Stimulated activated CD4-positive, alpha-beta T cell treated with anti-CD3 and anti-CD28 coated beads, Interleukin-1b, Interleukin-23, amount 100 ng/mL, for 1 hour (primary cell): ENCODE measurements at places on chromosomes 4 and X.

DNA sequence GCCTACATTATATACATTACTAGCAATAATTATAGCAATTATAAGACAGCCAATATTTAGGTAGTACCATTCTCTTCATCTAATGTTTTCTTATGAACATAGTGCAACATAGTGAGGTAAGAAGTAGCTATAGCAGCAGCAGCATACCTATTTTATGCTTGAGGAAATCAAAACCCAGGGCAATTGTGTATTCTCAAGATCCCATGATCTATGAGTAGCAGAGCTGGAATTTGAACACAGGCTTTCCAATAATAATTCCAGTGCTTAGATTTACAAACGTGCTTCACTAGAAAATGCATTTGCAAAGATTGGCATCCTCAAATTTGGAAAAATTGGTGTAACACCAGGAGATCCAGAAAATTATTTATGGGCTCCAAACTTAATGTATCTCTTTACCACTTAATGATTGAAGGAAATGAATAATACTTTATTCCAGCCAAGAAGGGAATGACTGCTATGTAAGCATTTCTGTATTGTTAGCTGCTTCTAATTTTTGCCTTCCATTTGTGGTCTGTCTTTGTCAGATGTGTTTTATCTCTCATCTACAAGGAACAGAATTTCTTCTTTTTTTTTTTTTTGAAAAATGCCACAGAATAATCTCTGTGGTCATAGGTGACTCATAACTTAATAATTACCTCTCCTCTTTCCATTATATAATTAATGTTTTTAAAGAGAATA is 451.1 kb downstream of the ARAP2 start:
- no peak for DNase-seq

DNA sequence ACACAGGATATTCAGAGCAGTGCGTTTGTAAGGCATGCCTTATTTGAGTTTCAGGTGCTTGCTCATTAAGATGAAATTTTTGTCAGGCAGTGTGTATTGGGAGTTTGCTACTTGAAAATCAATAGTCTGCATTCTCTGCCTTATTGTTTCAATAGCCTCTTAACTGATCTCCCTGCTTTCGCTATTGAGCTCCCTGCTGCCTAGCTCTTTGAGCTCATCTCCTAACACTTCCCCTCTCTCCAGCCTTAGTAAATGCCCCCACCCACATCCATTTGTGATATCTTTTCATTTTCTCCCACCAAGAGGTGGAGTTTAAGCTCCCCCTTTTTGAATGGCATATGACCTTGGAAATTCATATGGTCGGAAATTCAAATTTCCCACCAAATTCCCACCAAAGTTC is 256.6 kb downstream of the IL1RAPL1 start:
- DNase-seq = no peak

- DNase-seq = no peak
Observed at GRCh38 chrX:6052111-6052745, 176.4 kb downstream of the NLGN4X start.

DNA sequence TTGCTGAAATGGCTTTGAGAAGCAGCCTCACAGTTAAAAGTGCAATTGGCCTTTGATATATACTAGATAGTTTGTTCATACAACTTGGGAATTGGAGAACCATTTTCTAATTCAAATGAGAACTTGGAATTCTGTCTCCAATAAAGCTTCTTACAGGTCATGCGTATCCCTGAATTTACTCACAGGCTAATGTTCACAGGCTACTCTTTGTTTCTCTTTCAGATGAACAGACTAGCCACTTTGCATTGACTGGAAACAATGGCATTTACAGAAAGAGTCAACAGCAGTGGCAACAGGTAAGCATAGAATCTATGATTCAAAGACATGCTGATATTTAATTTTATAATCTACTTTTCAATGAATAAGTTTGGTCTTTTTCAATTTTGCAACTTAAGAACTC is 13.5 kb downstream of the AFF1 start:
- no peak for DNase-seq

DNA sequence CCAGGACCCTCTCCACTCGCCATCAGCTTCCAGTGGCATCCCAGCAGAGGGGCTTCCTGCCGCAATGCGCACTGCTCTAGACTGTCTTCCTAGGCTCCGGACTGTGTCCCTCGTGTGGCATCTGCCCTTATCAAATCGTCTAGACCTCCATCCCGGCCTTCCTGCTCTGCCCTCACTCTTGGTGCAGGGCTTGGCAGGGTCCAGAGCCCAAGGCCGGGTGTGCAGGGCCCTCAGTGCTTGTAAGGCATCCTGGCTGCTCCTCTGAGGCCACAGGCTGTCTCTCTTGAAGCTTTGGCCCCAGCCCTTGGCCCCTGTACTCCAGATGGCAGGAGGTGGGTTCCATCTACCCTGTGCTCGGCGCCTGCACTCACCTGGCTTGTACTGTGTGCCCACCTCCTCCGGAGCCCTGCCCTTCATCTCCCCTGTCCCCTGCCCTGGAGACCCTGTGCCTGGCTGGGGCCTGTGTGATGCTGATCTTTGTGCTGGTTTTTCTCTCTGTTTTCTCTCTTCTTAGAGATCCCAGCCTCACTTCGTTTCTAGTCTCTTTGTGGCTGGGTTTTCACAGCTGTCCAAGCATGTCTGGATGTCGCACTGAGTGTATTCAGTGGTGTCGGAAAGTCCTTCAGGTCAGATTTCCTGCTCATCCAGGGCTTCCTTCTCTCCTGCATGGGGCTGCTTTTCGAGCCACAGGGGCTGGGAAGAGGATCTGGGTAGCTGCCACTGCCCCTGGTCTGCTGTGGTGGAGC is 3.7 kb upstream of the TREX2 start:
- DNase-seq = no peak

GRCh38 chr4:145815626-145816025 is 123.0 kb downstream of the ZNF827 start:
- no peak for DNase-seq

DNA sequence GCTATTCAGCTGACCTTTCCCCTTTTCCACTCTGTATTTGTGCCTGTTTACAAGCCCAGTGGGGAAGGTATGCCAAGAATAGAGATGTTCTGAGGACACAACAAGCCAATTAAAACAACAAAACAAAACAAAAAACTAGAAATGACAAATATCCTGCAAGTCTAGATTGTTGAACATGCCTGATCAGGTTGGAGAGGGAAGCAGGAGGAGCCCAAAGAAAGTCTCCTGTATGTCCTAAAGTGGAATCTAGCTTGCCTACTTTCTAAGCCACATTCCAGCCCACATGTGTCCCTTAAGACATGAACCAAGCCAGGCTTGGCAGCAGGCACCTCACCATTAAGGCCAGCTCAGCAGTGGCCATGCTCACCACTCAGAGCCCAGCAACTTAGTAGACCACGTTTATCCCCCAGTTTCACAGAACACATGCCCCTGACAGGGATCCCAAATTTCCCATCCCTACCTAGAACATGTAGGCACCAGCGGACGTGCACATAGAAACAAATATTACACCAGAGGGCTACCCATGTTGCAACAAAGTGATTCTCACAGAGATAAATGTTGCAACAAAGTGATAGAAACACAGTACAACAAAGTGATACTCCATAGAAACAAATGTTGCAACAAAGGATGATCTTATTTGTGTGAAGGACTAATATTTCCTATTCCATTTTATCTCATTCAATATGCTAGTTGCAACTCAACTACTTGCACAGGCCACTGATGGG is 48.3 kb downstream of the CD99L2 start:
- no peak for DNase-seq

GRCh38 chr4:52982255-52982945 is 120.3 kb downstream of the RASL11B start:
- DNase-seq = no peak
